Cortex of kidney (tissue), 1 donor: ENCODE measurements at places on chromosomes 5 and 9.

DNA sequence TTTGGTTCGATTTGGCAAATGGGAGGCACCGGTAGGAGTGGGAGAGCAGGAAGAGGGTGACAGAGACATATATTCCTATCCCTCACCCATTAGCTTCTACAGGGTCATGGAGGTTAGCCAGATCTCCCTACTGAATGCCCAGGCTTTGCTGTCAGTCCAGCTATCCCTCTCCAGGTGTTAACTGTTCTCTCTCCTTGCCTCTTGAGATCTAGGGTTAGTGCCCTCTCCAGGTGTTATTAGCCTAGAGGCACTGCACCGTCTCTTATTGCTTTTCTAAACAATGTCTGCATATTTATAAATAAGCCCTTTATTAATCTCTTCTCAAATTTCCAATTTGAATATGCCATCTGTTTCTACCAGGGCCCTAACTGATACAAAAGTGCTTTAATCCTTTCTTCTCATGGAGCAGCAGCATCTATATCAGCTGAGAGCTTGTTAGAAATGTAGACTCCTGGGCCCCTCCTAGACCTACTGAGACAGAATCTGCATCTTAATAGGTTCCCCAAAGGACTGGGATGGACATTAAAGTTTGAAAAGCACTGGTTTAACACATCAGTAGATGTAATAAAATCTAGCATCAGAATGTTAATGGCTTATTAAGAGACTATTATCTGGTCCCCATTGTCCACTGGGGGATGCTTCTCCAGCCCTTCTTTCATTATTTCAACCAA is 322.5 kb upstream of the SLC24A2 start:
- DNase-seq: no peak

GRCh38 chr5:174211277-174211626 is 165.7 kb downstream of the NSG2 start:
- DNase-seq: no peak

GRCh38 chr9:126027566-126027965 is 280.4 kb downstream of the PBX3 start:
- DNase-seq: no peak

GRCh38 chr9:130745829-130746228 is 52.2 kb downstream of the EXOSC2 start:
- no peak for DNase-seq

GRCh38 chr5:52822437-52822836 is 34.7 kb downstream of the ITGA1 start:
- no peak for DNase-seq

DNA sequence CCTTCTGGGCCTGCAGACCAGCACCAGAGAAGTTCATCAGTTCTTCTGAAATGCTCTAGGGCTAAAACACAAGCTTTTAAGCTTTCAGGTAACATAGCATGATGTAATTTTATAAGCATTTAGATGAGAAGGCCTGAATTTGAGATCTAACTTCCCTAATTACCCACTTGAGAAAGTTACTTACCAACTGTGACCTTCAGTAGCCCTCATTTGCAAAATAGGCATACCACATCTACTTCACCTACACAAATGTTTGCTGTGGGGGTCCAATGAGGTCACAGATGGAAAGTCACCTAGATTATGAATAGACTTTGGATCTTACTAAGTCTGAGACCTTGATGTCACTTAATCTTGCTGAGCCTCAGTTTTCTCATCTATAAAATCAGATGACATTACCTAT is 36.5 kb downstream of the FBXO10 start:
- DNase-seq: no peak

- DNase-seq: no peak
Measured at GRCh38 chr5:135980620-135981019, 25.8 kb upstream of the LECT2 start.

- DNase-seq: no peak
Measured at GRCh38 chr9:94847486-94847885, 121.0 kb downstream of the AOPEP start.

- no peak for DNase-seq
Measured at GRCh38 chr5:374631-375335, 53.3 kb downstream of the AHRR start.

DNA sequence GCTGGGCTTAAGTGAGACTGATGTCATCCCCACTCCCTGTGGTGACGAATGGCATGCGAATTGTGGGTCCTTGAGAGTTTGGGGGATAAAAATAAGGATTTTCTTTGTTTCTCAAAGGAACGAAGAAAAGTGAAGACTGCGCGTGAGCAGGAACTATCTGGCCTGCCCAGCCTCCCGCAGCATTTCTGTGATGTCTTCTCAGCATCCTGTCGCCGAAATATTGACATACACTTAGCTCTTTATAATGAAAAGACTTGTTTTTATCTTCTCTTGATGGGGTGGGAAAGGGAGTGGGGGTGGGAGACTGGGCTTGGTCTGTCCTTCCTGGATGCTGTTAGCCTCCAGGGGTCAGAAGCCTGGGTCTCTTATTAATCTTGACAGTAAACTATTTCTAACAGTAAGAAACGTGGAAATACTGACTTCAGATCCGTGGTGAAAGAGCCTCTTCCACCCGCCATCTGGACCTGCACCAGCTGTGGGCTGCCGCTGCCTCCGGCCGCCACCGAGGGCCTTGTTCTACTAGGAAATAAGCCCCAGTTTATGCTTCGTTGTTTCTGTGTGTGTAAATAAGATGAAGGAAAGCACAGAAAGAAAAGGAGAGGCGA is 239.6 kb downstream of the FANCC start:
- no peak for DNase-seq

GRCh38 chr5:131654776-131655175 is 19.7 kb upstream of the RAPGEF6 start:
- DNase-seq: no peak
